ENCODE measurements at places on chromosomes 3 and 15.

- DNase-seq: no peak
Observed at GRCh38 chr3:102183186-102183585, 251.6 kb upstream of the ZPLD1 start.

GRCh38 chr15:57734860-57735259 lies 28.3 kb downstream of the POLR2M start:
- DNase-seq: no peak

- no peak for DNase-seq
Observed at GRCh38 chr3:138114431-138114918, 933 bp downstream of the DZIP1L start.

- DNase-seq: no peak
Observed at GRCh38 chr3:136193278-136194054, 2.7 kb downstream of the MSL2 start.

GRCh38 chr3:175018946-175019727 lies 160.0 kb downstream of the NAALADL2 start:
- DNase-seq: no peak

Measured in HFFc6 (cell line).